H9 (cell line): ENCODE measurements at places on chromosomes 11 and 22. TPM values are rescaled to one million over a fixed set of nuclear protein-coding genes. Genes with fewer than 3 reads are reported as not detected.

DNA sequence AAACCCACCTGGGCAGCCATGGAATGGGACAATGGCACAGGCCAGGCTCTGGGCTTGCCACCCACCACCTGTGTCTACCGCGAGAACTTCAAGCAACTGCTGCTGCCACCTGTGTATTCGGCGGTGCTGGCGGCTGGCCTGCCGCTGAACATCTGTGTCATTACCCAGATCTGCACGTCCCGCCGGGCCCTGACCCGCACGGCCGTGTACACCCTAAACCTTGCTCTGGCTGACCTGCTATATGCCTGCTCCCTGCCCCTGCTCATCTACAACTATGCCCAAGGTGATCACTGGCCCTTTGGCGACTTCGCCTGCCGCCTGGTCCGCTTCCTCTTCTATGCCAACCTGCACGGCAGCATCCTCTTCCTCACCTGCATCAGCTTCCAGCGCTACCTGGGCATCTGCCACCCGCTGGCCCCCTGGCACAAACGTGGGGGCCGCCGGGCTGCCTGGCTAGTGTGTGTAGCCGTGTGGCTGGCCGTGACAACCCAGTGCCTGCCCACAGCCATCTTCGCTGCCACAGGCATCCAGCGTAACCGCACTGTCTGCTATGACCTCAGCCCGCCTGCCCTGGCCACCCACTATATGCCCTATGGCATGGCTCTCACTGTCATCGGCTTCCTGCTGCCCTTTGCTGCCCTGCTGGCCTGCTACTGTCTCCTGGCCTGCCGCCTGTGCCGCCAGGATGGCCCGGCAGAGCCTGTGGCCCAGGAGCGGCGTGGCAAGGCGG is 11.4 kb upstream of the ARHGEF17 start:
- no peaks in the 10 kb centered on the region for H3K36me3 ChIP-seq
- no peak for DNase-seq
- peaks cover 2% of the 10 kb centered on the region; the same call in 1 of the 2 replicates for H3K4me1 ChIP-seq
- H3K4me3 ChIP-seq, result no peak overlapping the region

UPK3A gene
- total RNA-seq, result not detected in 2 replicates

GRCh38 chr11:67320691-67321090 is 17.4 kb downstream of the SSH3 start:
- no peak overlapping the region for H3K4me3 ChIP-seq
- no peak overlapping the region for H3K27ac ChIP-seq
- DNase-seq, result no peak
- peaks cover 11% of the 10 kb centered on the region for H3K27me3 ChIP-seq

DNA sequence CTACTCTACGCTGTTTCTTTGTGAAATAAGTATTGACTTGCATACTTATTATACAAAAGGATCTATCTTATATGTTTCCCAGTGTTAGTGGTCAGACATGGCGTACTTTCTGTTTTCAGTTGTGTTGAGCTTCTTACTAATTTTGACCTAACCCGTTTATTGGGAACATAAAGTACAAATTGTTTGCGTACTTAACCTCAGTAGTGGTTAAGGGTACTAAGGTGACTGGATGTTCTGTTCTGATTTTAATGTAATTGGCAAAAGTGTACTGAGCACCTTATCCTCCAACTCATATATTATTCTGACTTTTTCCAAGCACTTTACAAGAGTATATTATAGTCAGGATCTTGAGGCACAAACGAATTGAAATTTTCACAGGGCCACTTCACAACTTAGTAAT is 17.2 kb downstream of the TBCEL start:
- no peaks in the 10 kb centered on the region for H3K36me3 ChIP-seq
- H3K27ac ChIP-seq, result no peak overlapping the region
- H3K4me3 ChIP-seq, result no peak overlapping the region
- peaks cover 11% of the 10 kb centered on the region; the same call in 1 of the 2 replicates for H3K4me1 ChIP-seq
- H3K27me3 ChIP-seq, result no peaks in the 10 kb centered on the region
- DNase-seq, result no peak

GRCh38 chr11:7286178-7286577 is 34.5 kb downstream of the SYT9 start:
- DNase-seq, result no peak
- peaks cover 18% of the 10 kb centered on the region for H3K36me3 ChIP-seq

DNA sequence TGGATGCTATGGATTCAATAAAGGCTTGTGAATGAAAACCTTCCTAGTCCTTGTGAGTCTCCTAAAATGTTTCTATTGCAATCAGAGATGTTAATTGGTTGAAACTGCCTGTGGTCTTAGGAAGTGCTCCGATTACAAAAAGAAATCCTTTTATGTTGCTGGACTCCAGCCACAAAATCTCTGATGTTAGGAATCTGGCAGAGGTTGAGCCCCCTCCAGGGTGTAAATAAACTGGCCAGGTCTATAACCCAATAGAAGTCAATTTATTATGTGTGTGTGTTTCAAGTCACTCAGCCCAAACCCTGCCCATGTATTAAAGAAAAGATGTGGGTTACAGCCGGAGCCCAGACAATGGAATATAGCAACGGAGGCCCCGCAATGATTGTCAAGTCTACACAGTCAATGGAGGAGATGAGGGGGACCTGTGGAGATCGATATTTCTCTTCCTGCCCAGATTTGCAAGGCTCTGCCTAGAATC is 218.1 kb upstream of the SORL1-AS1 start:
- no peak overlapping the region for H3K27ac ChIP-seq
- H3K4me3 ChIP-seq, result no peak overlapping the region
- H3K4me1 ChIP-seq, result no peaks in the 10 kb centered on the region; the same call in 1 of the 2 replicates
- no peak for DNase-seq
- no peaks in the 10 kb centered on the region for H3K36me3 ChIP-seq
